ENCODE measurements at places on chromosomes 16 and 17.

- DNase-seq, result no peak
Measured at GRCh38 chr16:66858740-66859396, 14.7 kb downstream of the CA7 start.

- DNase-seq, result no peak
Measured at GRCh38 chr17:45013021-45013997, 38.1 kb downstream of the DCAKD start.

DNA sequence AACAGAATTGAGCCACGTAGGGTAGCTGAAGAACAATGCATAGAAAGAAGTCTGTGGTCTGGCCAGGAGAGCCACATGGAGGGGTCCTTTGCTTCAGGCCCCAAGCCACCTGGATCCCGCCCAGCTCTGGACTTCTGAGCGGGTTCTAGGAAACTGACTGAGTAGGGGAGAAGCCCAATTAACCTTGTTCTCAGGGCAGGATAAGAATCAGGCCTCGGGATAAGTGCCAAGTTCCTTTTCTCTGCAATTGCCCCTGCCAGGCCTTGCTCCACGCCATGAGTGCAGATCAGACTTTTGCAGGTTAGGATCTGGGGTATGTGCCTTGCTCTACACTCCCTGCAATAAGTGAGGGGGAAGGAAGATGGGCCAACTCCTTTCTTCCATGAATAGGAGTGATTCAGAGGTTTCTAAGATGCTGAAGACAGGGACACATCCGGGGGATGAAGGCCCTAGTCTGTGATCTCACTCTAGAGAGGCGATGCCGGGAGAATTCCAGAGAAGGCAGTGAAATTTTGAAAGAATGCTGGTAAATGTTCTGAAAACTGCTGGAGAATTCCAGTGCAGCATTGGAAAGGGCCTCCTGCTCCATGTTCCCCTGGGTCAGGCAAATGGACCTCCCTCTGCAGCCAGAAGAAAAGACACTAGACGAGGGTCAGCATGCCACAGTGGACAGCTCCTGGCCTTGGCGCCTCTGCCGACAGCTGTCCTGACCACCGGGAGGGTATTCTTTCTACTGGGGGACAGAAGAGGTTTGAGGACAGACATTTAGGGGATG is 5.8 kb downstream of the NEUROD2 start:
- DNase-seq, result no peak

- DNase-seq, result no peak
Measured at GRCh38 chr16:88375236-88375975, 7.4 kb upstream of the ZNF469 start.

DNA sequence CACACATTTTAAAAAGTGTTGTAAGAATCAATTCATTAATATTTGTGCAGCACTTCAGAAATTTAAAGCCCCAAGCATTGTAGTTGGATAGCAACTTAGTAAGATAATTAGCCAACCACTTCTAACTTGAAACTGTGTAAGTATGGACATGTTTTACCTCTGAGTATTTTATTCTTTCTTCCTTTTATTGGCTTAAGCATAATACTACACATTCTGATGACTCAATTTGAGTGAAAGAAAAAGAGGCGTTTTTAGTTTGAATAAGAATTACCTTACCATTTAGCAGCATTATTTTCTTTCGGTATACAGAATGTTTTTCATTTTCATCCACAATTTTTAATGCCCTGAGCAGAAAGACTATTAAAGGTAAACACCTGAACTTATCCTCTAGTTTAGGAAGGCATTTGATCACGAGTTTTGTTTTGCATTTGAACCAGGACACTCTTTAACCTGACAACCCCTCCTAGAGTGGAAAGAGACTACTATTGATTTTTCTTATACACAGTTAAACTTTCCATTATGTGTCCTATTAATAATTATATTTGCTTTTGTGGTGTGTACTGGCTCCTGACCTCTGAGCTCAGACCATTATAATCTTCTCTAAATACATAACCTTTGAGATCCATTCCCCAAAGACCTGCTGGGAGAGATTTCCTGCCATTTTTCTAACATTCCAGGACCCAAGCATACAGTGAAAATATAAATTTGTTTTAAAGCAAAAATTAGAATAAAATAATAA is 9.2 kb downstream of the NACA2 start:
- DNase-seq, result no peak

DNA sequence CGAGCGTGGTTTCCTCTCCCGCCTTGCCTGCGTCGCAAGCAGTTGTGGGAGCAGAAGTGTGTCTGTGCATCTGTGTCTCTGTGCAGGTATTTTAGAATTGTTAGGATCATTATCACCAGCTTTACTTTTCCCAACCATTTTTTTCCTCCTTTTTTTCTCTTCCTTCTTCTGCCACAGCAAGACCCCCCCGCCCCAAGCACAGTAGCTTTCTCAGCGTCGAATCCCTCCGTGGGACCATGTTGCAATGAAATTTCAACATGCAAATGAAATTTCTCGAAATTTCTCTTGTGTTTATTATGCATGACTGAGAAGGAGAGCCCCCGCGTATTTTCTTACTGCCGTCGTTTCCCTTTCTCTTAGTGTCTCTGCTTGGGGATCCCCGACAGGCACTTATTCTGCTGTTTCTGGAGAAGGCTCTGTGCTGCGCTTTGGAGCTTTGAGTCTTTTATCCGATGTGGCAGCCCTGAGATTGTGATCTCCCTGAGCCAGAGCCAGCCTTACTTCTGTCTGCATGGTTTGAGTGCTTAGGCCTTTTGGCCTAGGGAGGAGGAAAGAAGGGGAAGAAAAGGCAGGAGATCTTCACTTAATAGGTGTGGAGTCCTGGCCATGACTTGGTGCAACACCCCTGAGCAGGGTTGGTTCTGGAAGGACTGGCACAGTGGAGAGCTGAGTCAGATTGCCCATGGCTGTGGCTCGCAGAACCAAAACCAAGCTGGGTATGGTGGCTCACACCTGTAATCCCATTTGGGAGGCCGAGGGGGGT is 5.0 kb downstream of the ARMC7 start:
- DNase-seq, result no peak

GRCh38 chr17:80819422-80820164 is 172.0 kb upstream of the CHMP6 start:
- DNase-seq, result no peak

- no peak for DNase-seq
Measured at GRCh38 chr16:77496934-77497333, 62.1 kb upstream of the ADAMTS18 start.

DNA sequence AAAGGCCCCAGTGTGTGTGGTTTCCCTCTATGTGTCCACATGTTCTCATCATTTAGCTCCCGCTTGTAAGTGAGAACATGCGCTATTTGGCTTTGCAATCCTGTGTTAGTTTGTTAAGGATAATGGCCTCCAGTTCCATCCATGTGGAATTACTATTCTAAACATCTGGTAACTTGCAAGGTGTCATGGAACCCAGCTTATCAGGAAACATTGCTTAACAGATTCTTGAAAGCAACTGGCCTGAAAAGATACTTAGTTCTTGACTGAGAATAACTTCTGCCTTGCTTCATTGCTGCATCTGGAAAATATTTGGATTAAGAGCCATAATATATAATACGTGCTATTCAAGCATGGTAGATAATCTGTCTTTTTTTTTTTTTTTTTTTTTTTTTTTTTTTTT is 27.8 kb downstream of the PAFAH1B1 start:
- no peak for DNase-seq

- DNase-seq, result no peak
Measured at GRCh38 chr16:53100131-53100748, 45.4 kb downstream of the CHD9 start.

GRCh38 chr17:38916771-38917170 is 8.6 kb upstream of the LASP1NB start:
- DNase-seq, result no peak

DNA sequence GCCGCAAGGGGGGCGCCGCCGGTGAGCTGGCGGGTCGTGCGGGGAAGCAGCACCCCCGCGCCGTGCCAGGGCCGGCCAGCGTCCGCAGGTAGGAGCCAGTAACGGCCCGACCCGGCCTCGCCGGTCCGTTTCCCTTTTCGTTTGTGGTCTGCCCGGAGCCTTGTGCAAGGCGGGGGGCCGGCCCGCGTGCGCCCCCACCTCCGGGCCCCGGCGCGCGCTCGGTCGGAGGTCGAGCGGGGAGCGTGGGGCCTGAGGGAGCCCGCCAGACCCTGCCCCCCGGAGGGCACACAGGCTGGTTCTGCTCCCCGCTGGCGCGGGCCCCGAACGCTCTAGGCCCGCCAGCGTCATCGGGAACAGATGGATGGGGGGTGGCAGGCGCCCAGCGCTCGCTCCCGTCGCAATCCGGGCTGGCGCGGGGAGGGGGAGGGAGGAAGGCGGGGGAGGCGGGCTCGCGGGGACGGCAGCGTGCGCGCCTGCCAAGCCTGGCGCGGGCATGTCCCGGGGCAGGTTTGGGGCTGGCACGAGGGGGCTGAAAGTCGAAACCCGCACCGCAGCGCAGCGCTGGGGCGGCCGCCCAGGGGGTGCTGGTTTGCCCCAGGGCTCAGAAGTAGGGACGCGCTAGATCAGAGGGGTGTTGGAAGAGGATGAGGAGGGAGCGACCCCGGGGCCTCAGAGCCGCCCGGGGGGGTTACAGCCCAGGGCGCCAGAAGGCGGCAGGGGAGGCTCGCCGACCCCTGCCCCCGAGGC is 1.5 kb upstream of the GSE1 start:
- peak; percentile 31 for DNase-seq

DNA sequence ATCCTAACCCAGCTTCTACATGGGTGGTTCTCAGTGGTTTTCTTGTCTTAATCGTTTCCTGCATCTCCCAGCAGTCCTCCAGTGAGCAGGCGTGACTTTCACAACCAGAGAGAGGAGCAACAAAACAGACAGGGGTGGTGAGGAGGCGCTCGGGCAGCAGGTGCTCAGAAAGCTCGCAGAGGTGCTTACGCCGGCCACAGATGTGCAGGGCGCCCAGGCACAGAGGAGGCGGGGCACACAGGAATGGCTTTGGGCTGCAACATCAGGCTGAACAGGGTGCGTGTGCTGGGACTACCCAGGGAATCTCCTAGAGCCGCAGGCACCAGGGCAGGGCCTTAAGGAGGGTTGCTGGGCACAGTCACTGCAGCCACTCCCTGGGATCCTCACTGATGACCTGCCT is 32.6 kb downstream of the KLHDC4 start:
- peak; percentile 80 for DNase-seq

GRCh38 chr17:56045872-56046271 is 107.4 kb upstream of the ANKFN1 start:
- DNase-seq, result no peak

GRCh38 chr17:66715076-66715675 is 119.7 kb upstream of the CACNG5 start:
- no peak for DNase-seq

GRCh38 chr16:75380870-75381269 is 52.4 kb downstream of the CFDP1 start:
- no peak for DNase-seq

GRCh38 chr16:15960124-15960971 is 10.9 kb downstream of the ABCC1 start:
- peak; percentile 48 for DNase-seq

GRCh38 chr16:85480727-85481101 is 132.4 kb upstream of the GSE1 start:
- no peak for DNase-seq

GRCh38 chr16:68659412-68660358 is 14.6 kb downstream of the CDH3 start:
- DNase-seq, result no peak

DNA sequence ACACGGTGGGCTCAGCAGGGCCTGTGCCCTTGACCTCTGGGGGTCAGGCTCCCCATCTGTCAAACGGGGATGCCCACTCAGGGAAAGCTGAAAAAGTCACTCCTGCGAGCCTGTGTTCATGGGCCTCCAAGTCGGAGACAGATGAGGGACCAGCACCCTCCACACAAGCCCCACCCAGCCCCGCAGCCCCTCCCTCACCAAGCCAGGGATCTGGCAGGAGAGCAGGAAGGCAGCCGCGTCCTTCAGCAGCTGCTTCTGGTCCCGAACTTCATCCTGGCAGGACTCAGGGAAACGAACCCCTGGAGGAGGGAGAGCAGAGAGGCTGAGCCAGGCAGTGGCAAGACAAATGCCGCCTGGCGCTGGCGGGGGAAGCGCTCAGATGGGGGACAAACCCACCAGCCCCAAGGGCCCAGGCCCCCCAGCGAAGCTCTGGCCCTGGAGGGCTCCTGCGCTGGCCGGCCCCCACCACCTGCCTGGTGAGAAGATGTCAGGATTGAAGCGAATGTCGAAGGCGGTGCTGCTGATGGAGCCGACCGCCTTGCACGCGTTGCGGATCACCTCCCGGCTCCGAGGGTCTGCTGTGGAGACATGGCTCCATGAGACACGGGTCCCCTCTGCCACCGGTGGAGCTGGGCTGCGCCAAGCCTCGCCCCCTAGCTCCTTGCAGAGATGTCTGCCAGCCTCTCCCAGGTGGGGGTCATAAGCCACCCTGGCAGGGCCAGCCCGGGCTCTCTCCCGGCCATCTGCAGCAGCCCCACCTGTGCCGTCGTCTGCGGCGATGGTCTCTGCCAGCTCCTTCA is 15.4 kb downstream of the CLUH start:
- no peak for DNase-seq

GRCh38 chr17:73158133-73158532 is 6.7 kb upstream of the SSTR2 start:
- DNase-seq, result no peak

- DNase-seq, result no peak
Measured at GRCh38 chr17:62156949-62157348, 91.9 kb upstream of the MED13 start.

GRCh38 chr16:67760206-67760955 is 41.3 kb upstream of the GFOD2 start:
- no peak for DNase-seq

- DNase-seq, result no peak
Measured at GRCh38 chr17:70493277-70493874, 324.0 kb downstream of the KCNJ2 start.

- DNase-seq, result no peak
Measured at GRCh38 chr16:28992496-28992895, 7.6 kb downstream of the LAT start.

GRCh38 chr16:87276091-87276701 is 41.0 kb downstream of the C16orf95 start:
- no peak for DNase-seq

DNA sequence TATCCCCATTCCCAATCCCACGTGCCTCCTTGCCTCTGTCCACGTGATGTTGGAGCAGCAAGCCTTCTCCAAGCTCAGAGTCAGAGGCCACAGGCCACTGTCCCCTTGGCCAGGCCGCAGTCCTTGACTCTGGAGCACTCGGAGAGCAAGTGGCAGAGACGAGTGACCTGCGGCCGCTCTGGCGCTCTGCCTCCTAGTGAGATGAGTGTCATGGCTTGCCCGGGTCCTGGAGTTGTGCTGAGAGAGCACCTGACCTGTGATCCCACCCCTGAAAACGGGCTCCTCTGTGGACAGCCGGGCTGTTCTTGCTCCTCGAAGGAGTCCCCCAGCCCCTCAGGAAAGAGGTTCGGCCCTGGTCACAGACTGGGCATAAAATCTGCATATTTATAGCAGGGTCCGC is 10.0 kb upstream of the FASN start:
- DNase-seq, result no peak

- DNase-seq, result no peak
Measured at GRCh38 chr16:66265556-66266141, 100.8 kb upstream of the CDH5 start.

GRCh38 chr17:28763804-28764266 is 20.0 kb downstream of the TRAF4 start:
- DNase-seq, result peak; percentile 59

GRCh38 chr17:41844971-41845370 is 7.3 kb downstream of the KLHL10 start:
- no peak for DNase-seq

Measured in T-helper 2 cell (primary cell).